Dermis lymphatic vessel endothelial cell (primary cell): ENCODE measurements at places on chromosomes 12 and 14. TPM values are rescaled to one million over a fixed set of nuclear protein-coding genes. Genes with fewer than 3 reads are reported as not detected.

Gene TMEM121
- total RNA-seq = 4.4 and 5.9 TPM in 2 replicates

Gene RTL1
- total RNA-seq = not detected in 2 replicates

Gene TMX1
- 50.6 and 54.0 TPM in 2 replicates for total RNA-seq

Gene IFNG-AS1
- not detected in 2 replicates for total RNA-seq

Gene AMIGO2
- total RNA-seq = 0.76 and 1.3 TPM in 2 replicates
